ENCODE measurements at places on chromosomes 4 and X.

DNA sequence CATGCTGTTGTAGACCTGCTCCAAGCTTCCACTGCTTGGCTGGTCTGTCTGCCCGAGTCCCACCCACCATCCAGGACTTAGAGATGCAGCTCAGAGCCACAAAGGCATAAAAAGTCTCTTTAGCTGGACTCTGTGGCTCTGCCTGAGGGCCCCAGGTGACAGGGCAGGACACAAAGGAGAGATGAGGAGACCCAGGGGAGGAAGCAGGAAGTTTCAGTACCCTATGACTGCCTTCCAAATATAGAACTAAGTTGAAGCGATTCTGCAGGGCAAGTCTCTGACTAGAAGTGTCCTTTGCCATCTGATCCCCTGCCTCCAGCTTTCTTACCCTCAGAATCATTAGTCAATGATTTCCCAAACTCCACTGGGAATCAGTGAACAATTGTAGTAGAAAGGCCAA lies 11.2 kb upstream of the CXCR3 start:
- no peak for DNase-seq

DNA sequence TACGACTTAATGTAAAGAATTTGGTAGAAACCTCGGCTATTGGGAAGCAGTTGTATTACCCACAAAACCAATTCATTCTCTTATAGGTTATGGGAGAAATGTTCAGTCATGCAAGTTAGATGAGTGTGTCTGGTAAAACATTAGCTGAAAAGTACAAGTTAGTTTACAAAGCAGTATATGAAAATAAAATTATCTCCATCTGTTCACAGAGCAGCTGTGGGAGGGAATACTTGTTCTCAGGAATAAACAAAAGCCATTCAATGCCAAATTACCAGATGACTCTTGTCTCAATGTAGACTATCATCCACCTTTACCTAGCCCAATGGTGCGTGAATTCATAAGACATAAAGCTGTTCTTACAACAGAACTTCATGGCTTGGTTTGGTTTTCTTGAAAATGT lies 28.6 kb downstream of the STAP1 start:
- DNase-seq, result no peak

DNA sequence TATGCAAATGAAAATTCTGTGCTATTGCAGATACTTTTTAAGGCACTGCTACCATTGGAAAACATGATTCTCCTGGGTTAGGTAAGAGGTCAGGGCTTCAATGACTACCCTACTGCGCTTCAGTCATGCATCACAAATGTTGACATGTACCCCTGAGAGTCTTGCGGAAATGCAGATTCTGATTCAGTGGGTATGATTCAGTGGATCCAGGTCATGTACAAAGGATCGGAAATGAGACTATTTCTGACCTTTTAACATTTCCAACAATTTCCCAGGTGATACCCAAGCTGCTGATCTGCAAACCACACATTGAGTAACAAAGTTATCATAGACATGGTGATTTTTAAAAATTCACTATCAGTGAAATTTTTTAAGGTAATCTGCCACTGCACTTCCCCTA lies 62.6 kb downstream of the DDX53 start:
- no peak for DNase-seq

DNA sequence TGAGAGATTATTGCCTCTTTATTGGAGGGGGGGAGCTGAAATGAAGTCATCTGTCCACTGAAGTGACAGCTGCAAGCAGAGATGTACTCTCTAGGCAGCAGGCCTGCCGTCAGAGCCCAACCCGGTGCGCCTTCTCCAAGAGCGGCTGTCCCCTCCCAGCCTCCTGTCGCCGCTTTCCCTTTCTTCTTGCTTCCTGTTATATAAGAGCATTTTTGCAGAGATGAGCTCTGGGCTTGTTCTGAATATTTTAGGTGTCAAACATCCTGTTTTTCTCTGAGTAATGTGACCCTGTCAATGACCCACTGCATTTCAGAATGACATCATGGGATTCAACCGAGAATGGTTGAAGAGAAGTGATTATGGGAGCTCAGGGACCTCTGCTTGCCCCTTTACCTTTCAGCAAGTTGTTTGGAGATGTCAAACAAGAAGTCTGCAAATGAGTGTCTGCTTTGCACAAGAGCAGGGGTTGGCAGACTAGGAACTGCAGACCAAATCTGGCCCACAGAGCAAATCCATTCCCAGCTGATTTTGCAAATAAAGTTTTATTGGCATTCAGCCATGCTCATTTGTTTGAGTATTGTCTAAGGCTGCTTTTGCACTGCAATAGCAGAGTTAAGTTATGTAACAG lies 79.9 kb downstream of the SLC9A6 start:
- DNase-seq, result peak; percentile 5

DNA sequence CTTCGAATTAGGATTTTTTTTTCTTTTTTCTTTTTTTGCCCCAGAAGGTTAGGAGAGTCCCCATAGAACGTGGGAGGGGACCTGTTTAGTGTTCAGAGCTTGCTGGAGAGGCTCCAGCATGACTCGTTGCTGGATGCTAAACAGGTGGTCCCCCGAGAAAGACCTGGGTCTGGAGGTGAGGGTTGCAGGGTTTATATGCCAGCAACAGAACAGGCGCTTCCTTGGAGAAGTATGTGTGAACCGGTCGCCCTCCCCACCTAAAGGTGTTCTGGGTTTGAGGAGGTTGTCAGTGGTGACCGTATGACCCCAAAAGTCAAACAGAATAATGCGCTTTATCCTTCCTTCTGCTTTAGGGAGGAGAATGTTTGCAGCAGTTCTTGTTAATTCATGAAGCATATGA lies 52.1 kb upstream of the SHOX start:
- no peak for DNase-seq

All from stimulated activated CD4-positive, alpha-beta T cell treated with anti-CD3 and anti-CD28 coated beads, Interleukin-4, amount 100 ng/mL, for 24 hours (primary cell).